ENCODE measurements at places on chromosomes 4 and X. TPM values are rescaled to one million over a fixed set of nuclear protein-coding genes. Genes with fewer than 3 reads are reported as not detected.

DUX4 gene
- total RNA-seq, result not detected

SPATA4 gene
- total RNA-seq, result not detected

MAGED4 gene
- 1.1 TPM for total RNA-seq

OTUD6A gene
- total RNA-seq, result not detected

ANKRD50 gene
- 8.9 TPM for total RNA-seq

DNA sequence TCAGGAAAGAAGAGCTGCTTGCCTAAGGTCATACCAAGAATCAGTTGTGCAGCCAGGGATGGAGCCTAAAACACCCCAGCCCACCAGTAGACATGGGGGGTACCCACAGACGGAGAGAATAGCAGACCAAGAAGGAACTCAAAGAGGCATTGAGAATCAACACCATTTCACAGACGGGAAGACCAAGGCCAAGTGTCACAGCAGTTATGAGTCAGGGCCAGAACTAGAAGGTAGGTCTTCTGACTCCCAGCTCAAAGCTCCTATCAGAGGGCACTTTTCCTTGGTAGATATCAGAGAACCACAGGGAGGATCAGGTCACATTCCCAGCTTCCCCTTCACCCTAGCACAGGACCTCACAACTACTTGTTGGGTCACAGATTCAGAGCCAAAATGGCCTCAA, 14.5 kb downstream of the OTUD5 start:
- DNase-seq, result no peak

DNA sequence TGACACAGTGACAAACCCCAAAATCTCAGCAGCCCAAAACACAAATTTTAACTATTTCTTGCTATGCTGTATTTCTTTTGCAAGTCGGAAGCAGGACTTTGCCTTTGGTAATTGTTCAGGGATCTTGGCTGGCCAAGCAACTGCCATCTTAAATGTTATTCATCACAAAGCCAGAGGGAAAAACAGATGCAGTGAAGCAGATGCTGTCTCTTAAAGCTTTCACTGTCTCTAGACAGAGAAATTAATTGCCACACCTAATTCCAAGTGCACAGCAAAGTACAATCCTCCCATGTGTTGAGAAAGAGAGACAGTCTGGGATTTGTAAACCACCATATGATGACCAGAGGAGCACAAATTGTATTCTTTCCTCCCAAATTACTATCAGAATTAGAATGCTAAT, 30.0 kb upstream of the GALNT7 start:
- DNase-seq, result no peak

DNA sequence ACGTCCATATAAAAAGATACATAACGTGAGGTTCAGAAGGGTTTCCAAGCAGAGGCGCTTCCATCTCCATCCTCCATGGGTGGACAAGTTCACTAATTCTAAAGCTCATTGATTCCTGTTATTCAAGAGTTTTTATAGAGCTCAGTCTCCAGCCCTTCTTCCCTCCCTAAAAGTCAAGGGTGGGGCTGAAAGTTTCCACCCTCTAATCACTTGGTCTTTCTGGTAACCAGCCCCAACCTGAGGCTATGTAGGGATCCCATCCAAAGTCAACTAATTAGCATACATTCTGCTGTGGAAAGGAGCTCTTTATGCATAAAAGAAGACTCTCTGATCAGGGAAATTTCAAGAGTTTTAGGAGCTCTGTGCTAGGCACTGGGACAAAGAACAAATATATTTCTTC, 46.9 kb upstream of the VEGFC start:
- no peak for DNase-seq

DNA sequence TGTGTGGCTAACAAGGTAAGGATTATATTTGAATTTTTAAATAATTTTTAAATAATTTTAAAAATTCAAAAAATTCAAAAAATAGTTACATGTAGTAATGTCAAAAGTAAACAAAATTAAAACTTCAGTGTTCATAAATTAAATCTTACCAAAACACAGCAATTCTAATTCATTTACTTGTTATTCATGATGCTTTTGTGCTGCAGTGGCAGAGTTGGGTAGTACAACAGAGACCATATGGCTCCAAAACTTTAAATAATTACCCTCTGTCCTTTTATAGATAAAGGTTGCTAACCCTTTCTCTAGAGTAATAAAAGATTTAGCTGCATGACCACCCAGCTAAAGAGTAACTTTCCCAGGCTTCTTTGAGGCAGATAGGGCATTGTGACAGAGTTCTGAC, 1355.6 kb downstream of the FSTL5 start:
- no peak for DNase-seq

- no peak for DNase-seq
These were observed 620.6 kb downstream of the BCOR start for GRCh38 chrX:39477031-39477761.

DNA sequence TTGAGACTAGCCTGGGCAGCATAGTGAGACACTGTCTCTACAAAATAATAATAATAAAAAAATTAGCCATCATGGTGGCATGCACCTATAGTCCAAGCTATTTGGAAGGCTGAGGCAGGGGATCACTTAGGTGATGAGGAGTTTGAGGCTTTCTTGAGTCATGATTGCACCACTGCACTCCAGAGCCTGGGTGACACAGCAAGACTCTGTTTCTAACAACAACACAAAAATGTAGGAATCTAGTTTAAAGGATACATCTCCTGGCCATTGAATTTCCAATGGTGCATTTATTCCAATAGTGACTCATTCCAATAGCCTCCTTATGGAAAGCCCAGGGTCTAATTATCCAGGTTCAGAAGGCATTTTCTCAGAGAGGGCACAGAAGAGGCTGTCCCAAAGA, 21.9 kb upstream of the HERC6 start:
- no peak for DNase-seq

- no peak for DNase-seq
These were observed 31.1 kb downstream of the RAB28 start for GRCh38 chr4:13452927-13453579.

DNA sequence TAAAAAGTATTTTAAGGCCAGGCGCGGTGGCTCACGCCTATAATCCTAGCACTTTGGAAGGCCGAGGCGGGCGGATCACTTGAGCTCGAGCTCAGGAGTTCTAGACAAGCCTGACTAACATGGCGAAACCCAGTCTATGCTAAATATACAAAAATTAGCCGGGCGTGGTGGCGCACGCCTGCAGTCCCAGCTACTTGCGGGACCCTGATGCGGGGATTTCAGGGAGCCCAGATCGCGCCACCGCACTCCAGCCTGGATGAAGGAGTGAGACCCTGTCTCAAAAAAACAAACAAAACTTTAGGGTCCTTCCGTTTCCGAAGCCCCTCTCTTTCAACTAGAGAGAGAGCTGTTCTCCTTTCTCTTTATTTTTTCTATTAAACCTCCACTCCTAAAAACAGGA, 1.2 kb downstream of the SLC25A31 start:
- no peak for DNase-seq

- DNase-seq, result no peak
These were observed 156.5 kb upstream of the ATP6AP2 start for GRCh38 chrX:40424259-40424658.

- DNase-seq, result no peak
These were observed 87.6 kb upstream of the TSPAN7 start for GRCh38 chrX:38473701-38474100.

- no peak for DNase-seq
These were observed 10.2 kb upstream of the MAOB start for GRCh38 chrX:43892336-43892870.

DNA sequence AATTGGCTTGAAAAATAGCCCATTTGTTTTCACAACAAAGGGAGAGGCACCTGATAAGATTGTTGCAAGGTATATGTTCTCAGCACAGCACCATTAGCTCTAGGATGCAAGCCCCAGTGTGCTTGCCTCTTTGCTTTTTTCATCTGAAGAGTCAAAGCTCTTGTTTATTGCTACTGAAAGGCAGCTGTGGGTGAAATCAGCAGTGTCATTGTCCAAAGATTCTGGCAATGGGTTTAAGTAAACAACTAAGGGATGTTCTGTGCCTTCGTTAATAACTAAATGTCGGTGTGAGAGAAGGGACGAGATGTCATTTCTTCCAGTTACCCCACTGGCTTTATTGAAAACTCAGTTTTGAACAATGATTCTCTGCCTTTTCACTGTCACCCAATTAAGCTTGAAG, 567.7 kb downstream of the KCNIP4 start:
- DNase-seq, result no peak
